ENCODE measurements at places on chromosomes 12 and 14. TPM values are rescaled to one million over a fixed set of nuclear protein-coding genes. Genes with fewer than 3 reads are reported as not detected.

The WNT5B gene
- 0.72 TPM for polyA plus RNA-seq

DNA sequence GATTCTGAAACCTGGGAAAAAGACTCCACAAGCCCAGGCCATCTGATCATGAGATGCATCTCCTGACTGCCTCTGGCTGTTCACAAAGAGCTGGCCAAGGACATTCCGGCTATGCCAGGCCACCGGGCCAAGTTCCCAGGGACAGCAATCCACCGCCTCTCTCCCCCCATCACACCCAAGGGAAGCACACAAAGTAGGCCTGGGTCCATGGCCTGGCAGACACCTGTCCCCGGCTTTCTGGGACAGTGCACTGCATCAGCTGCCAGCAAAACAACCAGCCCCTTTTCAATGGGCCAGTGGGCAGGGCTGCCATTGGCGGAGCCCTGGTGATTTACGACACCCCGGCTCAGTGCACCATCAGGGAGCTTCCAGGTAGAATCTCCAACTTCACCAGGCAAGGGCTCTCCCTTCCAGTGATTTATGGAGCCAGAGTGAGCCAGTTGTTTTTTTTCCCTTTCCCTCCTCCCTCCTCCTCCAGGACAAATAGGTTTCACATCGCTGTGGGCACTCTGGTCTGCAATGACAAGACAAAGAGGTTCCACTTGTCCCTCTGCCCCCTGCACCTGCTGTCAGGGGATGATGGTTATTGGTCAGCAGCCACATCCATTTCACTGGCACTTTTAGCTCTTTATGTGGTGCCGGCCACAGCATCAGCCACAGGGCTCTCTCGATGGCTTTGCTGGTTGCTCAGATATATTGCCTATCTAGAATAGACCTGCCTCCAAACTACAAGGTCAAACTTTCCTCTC lies 149.6 kb downstream of the SLC38A6 start:
- no peaks in the 10 kb centered on the region for H3K27me3 ChIP-seq
- no peak overlapping the region for H3K27ac ChIP-seq
- H3K4me3 ChIP-seq = no peak overlapping the region
- H3K4me1 ChIP-seq = no peaks in the 10 kb centered on the region
- no peak for DNase-seq
- no peaks in the 10 kb centered on the region for H3K36me3 ChIP-seq

GRCh38 chr14:92892589-92892988 lies 30.4 kb upstream of the CHGA start:
- no peak for DNase-seq
- no peaks in the 10 kb centered on the region for H3K36me3 ChIP-seq
- no peaks in the 10 kb centered on the region for H3K27me3 ChIP-seq
- no peak overlapping the region for H3K4me3 ChIP-seq
- H3K4me1 ChIP-seq = no peaks in the 10 kb centered on the region

- no peak overlapping the region for H3K4me3 ChIP-seq
- no peaks in the 10 kb centered on the region for H3K36me3 ChIP-seq
- no peaks in the 10 kb centered on the region for H3K27me3 ChIP-seq
- no peak for DNase-seq
- H3K27ac ChIP-seq = no peak overlapping the region
Observed at GRCh38 chr12:104740668-104741067, 217.4 kb downstream of the SLC41A2 start.

The TGFB3 gene
- 25.7 TPM for polyA plus RNA-seq

GRCh38 chr12:93595351-93595750 lies 22.9 kb downstream of the SOCS2 start:
- H3K27ac ChIP-seq = no peak overlapping the region
- no peak overlapping the region for H3K4me3 ChIP-seq
- H3K27me3 ChIP-seq = no peaks in the 10 kb centered on the region

GRCh38 chr14:103232831-103233319 lies 101.2 kb upstream of the EIF5 start:
- no peaks in the 10 kb centered on the region for H3K27me3 ChIP-seq
- no peak for DNase-seq
- no peak overlapping the region for H3K27ac ChIP-seq
- no peaks in the 10 kb centered on the region for H3K4me1 ChIP-seq
- no peaks in the 10 kb centered on the region for H3K36me3 ChIP-seq

DNA sequence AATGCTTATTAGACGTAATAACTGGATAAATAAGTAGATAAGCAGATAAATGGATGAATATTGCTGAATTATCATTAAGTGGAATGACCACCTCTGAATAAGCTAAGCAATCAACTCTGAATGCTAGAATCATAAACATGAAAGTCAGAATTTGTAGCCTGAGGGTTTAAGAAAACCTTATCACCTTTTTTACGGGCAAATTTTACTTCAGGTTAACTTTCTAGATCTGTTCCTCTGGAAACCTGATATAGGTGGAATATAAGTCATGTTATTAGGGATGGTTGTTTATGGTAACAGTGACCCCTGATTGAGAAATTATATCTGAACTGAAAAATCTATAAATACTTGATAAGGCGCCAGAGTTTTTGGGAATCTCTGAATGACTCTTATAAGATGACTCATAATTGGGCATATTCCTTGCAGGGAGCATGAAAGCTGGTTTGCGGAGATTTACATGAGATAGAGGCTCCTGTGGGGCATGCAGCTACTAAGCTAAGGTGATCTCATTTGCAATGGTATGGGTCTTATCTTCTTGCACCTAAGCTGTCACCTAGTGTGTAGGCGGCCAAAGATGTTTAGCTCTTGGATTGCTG lies 12.1 kb downstream of the SPX start:
- H3K4me1 ChIP-seq = no peaks in the 10 kb centered on the region
- H3K4me3 ChIP-seq = no peak overlapping the region
- no peak for DNase-seq
- no peak overlapping the region for H3K27ac ChIP-seq

- DNase-seq = no peak
- H3K36me3 ChIP-seq = no peaks in the 10 kb centered on the region
- H3K27ac ChIP-seq = no peak overlapping the region
- no peaks in the 10 kb centered on the region for H3K27me3 ChIP-seq
- no peaks in the 10 kb centered on the region for H3K4me1 ChIP-seq
Observed at GRCh38 chr14:97393244-97393643, 596.1 kb downstream of the VRK1 start.

The PHC1 gene
- polyA plus RNA-seq = 31.2 TPM

DNA sequence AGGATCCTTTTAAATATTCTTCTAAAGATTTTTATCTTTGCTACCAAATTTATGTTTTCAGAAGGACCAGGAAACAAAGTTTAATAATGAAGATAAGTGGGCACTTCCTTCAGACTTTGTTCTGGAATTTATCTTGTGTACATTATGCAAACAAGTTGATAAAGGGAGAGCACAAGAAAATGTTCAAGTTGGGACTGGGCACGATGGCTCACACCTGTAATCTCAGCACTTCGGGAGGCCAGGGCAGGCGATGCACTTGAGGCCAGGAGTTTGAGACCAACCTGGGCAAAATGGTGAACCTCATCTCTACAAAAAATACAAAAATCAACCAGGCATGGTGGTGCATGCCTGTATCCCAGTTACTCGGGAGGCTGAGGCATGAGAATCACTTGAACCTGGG lies 4.6 kb downstream of the PLBD1 start:
- peak; percentile 15 for DNase-seq
- H3K4me3 ChIP-seq = no peak overlapping the region
- no peak overlapping the region for H3K27ac ChIP-seq
- peaks cover 17% of the 10 kb centered on the region for H3K4me1 ChIP-seq
- H3K36me3 ChIP-seq = no peaks in the 10 kb centered on the region

DNA sequence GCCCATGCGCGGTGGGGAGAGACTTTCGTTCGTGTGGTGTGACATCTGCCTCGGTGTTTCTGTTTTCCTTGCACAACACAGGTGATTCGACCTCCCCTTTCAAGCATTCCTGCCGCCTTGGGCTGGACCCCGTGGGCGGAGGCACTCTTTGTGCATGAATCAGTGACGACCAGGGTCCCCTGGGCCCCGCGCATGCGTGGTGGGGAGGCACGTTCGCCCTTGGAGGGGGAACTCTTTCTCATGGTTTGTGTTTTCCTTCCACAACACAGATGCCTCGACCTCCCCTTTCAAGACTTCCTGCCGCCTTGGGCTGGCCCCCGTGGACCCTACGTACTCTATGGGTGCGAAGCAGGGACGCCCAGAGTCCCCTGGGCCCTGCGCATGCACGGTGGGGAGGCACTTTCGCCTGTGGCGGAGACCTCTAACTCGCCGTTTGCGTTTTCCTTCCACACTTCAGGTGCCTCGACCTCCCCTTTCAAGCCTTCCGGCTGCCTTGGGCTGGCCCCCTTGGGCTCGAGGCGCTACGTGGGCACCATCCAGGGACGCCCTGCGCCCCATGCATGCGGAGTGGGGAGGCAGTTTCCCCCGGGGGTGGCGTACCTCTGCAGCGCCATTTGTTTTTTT lies 340.9 kb downstream of the ALG10 start:
- H3K4me3 ChIP-seq = no peak overlapping the region
- no peaks in the 10 kb centered on the region for H3K4me1 ChIP-seq
- H3K27me3 ChIP-seq = no peaks in the 10 kb centered on the region
- H3K36me3 ChIP-seq = no peaks in the 10 kb centered on the region
- DNase-seq = no peak

DNA sequence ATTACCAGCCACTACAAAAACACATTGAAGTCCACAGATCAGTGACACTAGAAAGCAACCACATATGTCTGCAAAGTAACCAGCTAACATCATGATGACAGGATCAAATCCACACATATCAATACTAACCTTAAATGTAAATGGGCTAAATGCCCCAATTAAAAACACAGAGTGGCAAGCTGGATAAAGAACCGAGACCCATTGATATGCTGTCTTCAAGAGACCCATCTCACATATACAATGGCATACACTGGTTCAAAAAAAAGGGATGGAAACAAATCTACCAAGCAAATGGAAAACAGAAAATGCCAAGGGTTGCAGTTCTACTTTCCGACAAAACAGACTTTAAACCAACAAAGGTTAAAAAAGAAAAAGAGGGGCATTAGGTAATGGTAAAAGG lies 307.7 kb downstream of the GPHN start:
- no peak overlapping the region for H3K27ac ChIP-seq
- no peak overlapping the region for H3K4me3 ChIP-seq
- no peaks in the 10 kb centered on the region for H3K4me1 ChIP-seq
- no peaks in the 10 kb centered on the region for H3K27me3 ChIP-seq
- H3K36me3 ChIP-seq = no peaks in the 10 kb centered on the region

GRCh38 chr12:129049917-129050316 lies 196.6 kb downstream of the GLT1D1 start:
- no peaks in the 10 kb centered on the region for H3K27me3 ChIP-seq
- DNase-seq = no peak
- no peak overlapping the region for H3K4me3 ChIP-seq
- no peaks in the 10 kb centered on the region for H3K36me3 ChIP-seq
- H3K4me1 ChIP-seq = no peaks in the 10 kb centered on the region

- H3K4me3 ChIP-seq = no peak overlapping the region
- H3K27me3 ChIP-seq = no peaks in the 10 kb centered on the region
Observed at GRCh38 chr14:34302654-34303053, 159.4 kb downstream of the SPTSSA start.

The RACGAP1 gene
- 1.9 TPM for polyA plus RNA-seq

- no peaks in the 10 kb centered on the region for H3K36me3 ChIP-seq
- no peak overlapping the region for H3K27ac ChIP-seq
- no peak overlapping the region for H3K4me3 ChIP-seq
- H3K4me1 ChIP-seq = peaks cover under 1% of the 10 kb centered on the region
- H3K27me3 ChIP-seq = no peaks in the 10 kb centered on the region
Observed at GRCh38 chr12:20520532-20520931, 152.2 kb downstream of the PDE3A start.

- no peaks in the 10 kb centered on the region for H3K4me1 ChIP-seq
- DNase-seq = no peak
- H3K36me3 ChIP-seq = no peaks in the 10 kb centered on the region
- H3K27me3 ChIP-seq = no peaks in the 10 kb centered on the region
Observed at GRCh38 chr12:24378548-24379407, 429.3 kb upstream of the SOX5 start.

GRCh38 chr14:33647385-33647786 lies 303.5 kb downstream of the EGLN3 start:
- no peaks in the 10 kb centered on the region for H3K4me1 ChIP-seq
- H3K27ac ChIP-seq = no peak overlapping the region
- no peaks in the 10 kb centered on the region for H3K36me3 ChIP-seq
- H3K27me3 ChIP-seq = no peaks in the 10 kb centered on the region

The STAC3 gene
- polyA plus RNA-seq = 2.5 TPM

GRCh38 chr12:78331753-78332152 lies 501.1 kb downstream of the NAV3 start:
- no peak overlapping the region for H3K27ac ChIP-seq
- no peaks in the 10 kb centered on the region for H3K27me3 ChIP-seq
- no peak overlapping the region for H3K4me3 ChIP-seq
- H3K36me3 ChIP-seq = no peaks in the 10 kb centered on the region
- no peak for DNase-seq

DNA sequence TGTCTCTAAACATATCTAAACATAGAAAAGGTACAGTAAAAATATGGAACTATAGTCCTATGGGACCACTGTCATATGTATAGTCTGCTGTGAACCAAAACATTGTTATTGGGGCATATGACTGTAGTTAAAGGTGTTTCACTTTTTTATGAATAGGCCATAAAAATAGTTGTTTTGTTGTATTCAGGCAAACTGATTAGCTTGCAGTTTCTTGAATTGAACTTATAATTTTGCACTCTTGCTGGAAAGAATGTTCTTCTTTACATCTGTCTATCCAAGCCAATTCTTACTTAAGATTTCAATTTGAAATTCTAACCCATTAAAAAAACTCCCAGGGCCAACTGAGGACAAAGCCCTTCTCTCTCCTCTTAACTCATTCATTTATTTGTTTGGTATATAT lies 234.1 kb downstream of the NOVA1 start:
- DNase-seq = no peak
- no peaks in the 10 kb centered on the region for H3K36me3 ChIP-seq
- H3K4me1 ChIP-seq = no peaks in the 10 kb centered on the region
- no peaks in the 10 kb centered on the region for H3K27me3 ChIP-seq

The CAPZA3 gene
- 1.2 TPM for polyA plus RNA-seq

The CFL2 gene
- polyA plus RNA-seq = 11.7 TPM

DNA sequence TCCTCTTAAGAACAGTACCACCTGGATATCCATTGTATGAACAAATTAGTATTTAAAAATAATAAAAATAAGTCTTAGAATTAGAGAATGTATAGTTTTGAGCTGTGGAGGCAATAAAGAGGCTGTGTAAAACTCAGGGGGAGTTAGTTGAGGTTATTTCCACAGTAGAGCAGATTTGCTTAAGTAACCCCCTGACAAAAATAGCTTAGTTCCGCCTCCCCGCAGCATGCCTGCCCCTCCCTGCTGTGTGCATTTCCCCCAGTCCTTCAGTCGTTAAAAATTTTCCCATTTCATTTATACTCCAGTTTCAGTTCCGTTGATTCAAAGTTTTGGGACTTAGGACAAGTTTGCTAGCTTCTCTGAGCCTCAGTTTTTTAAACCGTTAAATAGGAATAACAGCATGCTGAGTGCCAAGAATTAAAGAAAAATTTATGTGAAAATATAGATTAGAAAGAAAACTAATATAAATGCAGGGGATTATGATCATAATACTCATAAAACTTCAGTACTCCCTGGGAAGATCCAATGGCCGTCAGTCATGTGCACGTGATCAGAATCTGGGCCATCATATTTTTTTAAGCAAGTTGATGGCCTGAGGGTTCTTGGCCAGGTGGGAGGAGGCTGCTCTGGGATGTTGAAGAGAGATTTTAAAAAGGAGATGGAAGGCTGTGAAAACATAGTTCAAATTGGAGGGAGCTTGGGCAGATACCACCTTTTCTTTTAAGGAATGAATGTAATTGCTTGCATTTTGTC lies 14.5 kb upstream of the SLC38A2 start:
- no peak for DNase-seq
- no peak overlapping the region for H3K27ac ChIP-seq
- peaks cover 40% of the 10 kb centered on the region for H3K4me1 ChIP-seq
- H3K4me3 ChIP-seq = no peak overlapping the region
